Bladder microvascular endothelial cell (primary cell): ENCODE measurements at places on chromosomes 6 and 20. TPM values are rescaled to one million over a fixed set of nuclear protein-coding genes. Genes with fewer than 3 reads are reported as not detected.

Gene PLN
- total RNA-seq, result not detected in 2 replicates

Gene DEFB110
- total RNA-seq, result not detected in 2 replicates

Gene TBXT
- not detected in 2 replicates for total RNA-seq

Gene PEX7
- 2.3 and 3.5 TPM in 2 replicates for total RNA-seq

Gene LGSN
- total RNA-seq, result not detected in 2 replicates

Gene LTB
- total RNA-seq, result 4.9 and 39.7 TPM in 2 replicates

Gene HRH3
- total RNA-seq, result not detected in 2 replicates

Gene MATN4
- 0.06 TPM in 1 of 2 replicates, not detected in the other for total RNA-seq

Gene GCNT2
- 6.3 and 43.7 TPM in 2 replicates for total RNA-seq

Gene EFCAB8
- under 0.01 and 0.06 TPM in 2 replicates for total RNA-seq

Gene TRAPPC3L
- under 0.01 and 0.19 TPM in 2 replicates for total RNA-seq

Gene GSTA3
- total RNA-seq, result not detected in 2 replicates

Gene MYBL2
- total RNA-seq, result 15.2 and 17.3 TPM in 2 replicates

Gene NKX2-2
- total RNA-seq, result not detected in 2 replicates

Gene TXNDC5
- total RNA-seq, result 839 and 3,238 TPM in 2 replicates

Gene PRPF6
- 55.5 and 98.0 TPM in 2 replicates for total RNA-seq

Gene TRIM15
- not detected in 2 replicates for total RNA-seq

Gene CRYBG1
- 35.0 and 38.2 TPM in 2 replicates for total RNA-seq

Gene CLIC5
- 0.06 and 0.32 TPM in 2 replicates for total RNA-seq

Gene GPX5
- total RNA-seq, result not detected in 2 replicates

Gene TMEM170B
- total RNA-seq, result 1.3 and 3.6 TPM in 2 replicates

Gene CITED2
- total RNA-seq, result 21.5 and 44.2 TPM in 2 replicates

Gene RSPO3
- total RNA-seq, result under 0.01 and 0.19 TPM in 2 replicates

Gene CCN6
- total RNA-seq, result not detected in 2 replicates

Gene HLA-DMA
- total RNA-seq, result 1.1 and 2.6 TPM in 2 replicates

Gene HLA-DOA
- total RNA-seq, result 0.16 TPM in 1 of 2 replicates, not detected in the other

Gene KIF25
- total RNA-seq, result 0.19 and 0.49 TPM in 2 replicates

Gene PPP1R16B
- 109 and 184 TPM in 2 replicates for total RNA-seq

Gene POU5F1
- 0.19 and 0.32 TPM in 2 replicates for total RNA-seq

Gene C6orf52
- total RNA-seq, result 0.32 TPM in 1 of 2 replicates, not detected in the other

Gene NMBR
- 0.16 TPM in 1 of 2 replicates, not detected in the other for total RNA-seq

Gene SLC9A8
- 3.7 and 12.6 TPM in 2 replicates for total RNA-seq

Gene HLA-DQA1
- not detected in 2 replicates for total RNA-seq

Gene VSTM2L
- total RNA-seq, result under 0.01 and 0.31 TPM in 2 replicates

Gene CTAGE9
- not detected in 2 replicates for total RNA-seq
